Liver (tissue), 10 donors: ENCODE measurements at places on chromosomes 16 and 17. TPM values are rescaled to one million over a fixed set of nuclear protein-coding genes. Genes with fewer than 3 reads are reported as not detected.

- no peak overlapping the region for H3K4me3 ChIP-seq
- DNase-seq: no peak
- H3K4me1 ChIP-seq: peaks cover 17% of the 10 kb centered on the region
- no peak overlapping the region for H3K27ac ChIP-seq
- no peaks in the 10 kb centered on the region for H3K27me3 ChIP-seq
Observed at GRCh38 chr17:82559566-82560251, 40.2 kb downstream of the FOXK2 start.

- no peak overlapping the region for H3K27ac ChIP-seq
- no peak overlapping the region for H3K4me3 ChIP-seq
- no peaks in the 10 kb centered on the region for H3K36me3 ChIP-seq
- DNase-seq: no peak
- no peaks in the 10 kb centered on the region for H3K4me1 ChIP-seq
- no peaks in the 10 kb centered on the region for H3K27me3 ChIP-seq
Observed at GRCh38 chr16:1102333-1102700, 6.3 kb upstream of the C1QTNF8 start.

GRCh38 chr16:12059216-12059769, 82.8 kb downstream of the SNX29 start:
- no peak for DNase-seq
- H3K27me3 ChIP-seq: no peaks in the 10 kb centered on the region
- no peak overlapping the region for H3K27ac ChIP-seq
- no peaks in the 10 kb centered on the region for H3K36me3 ChIP-seq
- peaks cover 16% of the 10 kb centered on the region for H3K4me1 ChIP-seq

DNA sequence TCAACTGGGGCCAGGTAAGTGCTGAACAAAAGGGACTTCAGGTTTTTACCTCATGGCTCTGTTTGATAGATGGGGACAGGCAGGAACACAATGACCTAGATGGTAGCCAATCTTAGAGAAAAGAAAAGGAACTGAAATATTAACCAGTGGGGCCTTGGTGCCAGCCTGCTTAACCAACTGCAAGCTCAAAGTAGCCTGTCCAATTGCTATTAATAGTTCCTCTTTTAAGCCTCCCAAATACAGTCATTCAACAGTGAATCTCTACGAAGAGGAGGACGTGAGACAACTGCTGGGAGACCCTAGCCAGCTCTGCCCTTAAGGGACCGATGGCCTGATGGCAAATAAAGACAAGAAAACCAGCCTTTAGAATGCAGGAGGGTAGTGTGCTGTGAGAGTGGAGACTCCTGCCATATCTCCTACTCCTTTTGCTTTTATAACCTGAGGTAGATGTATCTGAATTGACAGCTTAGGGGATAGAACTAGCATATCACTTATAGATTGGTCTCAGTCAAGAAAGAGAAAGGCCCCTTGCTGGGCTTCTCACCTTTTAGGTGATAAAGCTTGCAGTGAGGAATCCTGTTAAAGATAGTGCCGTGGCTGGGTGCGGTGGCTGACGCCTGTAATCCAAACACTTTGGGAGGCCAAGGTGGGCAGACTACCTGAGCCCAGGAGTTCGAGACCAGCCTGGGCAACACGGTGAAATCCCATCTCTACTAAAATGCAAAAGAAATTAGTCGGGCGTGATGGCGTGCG, 28.3 kb downstream of the ARSG start:
- no peaks in the 10 kb centered on the region for H3K36me3 ChIP-seq
- no peak overlapping the region for H3K27ac ChIP-seq
- no peaks in the 10 kb centered on the region for H3K4me1 ChIP-seq
- no peak overlapping the region for H3K4me3 ChIP-seq
- DNase-seq: no peak
- no peaks in the 10 kb centered on the region for H3K27me3 ChIP-seq

DNA sequence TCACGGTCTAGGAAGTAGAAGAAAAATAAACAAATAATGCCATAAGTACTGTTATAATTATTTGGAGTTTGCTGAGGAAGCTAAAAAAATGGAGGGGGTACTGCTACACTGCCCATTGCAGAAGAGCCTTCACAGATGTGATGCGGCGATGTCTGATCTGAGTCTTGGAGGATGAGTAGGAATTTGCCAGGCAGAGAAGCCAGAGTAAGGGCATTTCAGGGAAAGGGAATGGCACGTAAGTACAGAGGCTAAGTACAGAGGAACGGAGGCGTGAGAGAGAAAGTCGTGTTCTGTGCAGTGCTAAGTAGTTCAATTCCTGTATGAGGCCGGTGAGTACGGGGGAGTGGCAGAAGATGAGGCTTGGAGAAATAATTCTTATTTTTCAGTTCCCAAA, 741 bp upstream of the GRB2 start:
- DNase-seq: no peak
- peaks cover 8% of the 10 kb centered on the region for H3K4me1 ChIP-seq
- H3K4me3 ChIP-seq: peak overlapping the region; percentile 24

TAC4 gene
- total RNA-seq: not detected

GRCh38 chr16:31135535-31136286, at the start of gene PRSS8:
Gene PRSS8, minus strand, starts transcription at chr16:31135727. Its CDS starts 229 bp downstream, at chr16:31135498.
- H3K27ac ChIP-seq: peak within 1 kb of the TSS; percentile 74
- H3K27me3 ChIP-seq: no peaks in the 10 kb centered on the region
- DNase-seq: peak; percentile 62
- H3K36me3 ChIP-seq: peaks cover 17% of the 10 kb centered on the region
- peak within 1 kb of the TSS; percentile 62 for H3K4me3 ChIP-seq

GRCh38 chr17:27956601-27957445, 63.7 kb upstream of the LYRM9 start:
- H3K4me1 ChIP-seq: no peaks in the 10 kb centered on the region
- no peaks in the 10 kb centered on the region for H3K36me3 ChIP-seq
- H3K27ac ChIP-seq: no peak overlapping the region
- H3K27me3 ChIP-seq: no peaks in the 10 kb centered on the region

DNA sequence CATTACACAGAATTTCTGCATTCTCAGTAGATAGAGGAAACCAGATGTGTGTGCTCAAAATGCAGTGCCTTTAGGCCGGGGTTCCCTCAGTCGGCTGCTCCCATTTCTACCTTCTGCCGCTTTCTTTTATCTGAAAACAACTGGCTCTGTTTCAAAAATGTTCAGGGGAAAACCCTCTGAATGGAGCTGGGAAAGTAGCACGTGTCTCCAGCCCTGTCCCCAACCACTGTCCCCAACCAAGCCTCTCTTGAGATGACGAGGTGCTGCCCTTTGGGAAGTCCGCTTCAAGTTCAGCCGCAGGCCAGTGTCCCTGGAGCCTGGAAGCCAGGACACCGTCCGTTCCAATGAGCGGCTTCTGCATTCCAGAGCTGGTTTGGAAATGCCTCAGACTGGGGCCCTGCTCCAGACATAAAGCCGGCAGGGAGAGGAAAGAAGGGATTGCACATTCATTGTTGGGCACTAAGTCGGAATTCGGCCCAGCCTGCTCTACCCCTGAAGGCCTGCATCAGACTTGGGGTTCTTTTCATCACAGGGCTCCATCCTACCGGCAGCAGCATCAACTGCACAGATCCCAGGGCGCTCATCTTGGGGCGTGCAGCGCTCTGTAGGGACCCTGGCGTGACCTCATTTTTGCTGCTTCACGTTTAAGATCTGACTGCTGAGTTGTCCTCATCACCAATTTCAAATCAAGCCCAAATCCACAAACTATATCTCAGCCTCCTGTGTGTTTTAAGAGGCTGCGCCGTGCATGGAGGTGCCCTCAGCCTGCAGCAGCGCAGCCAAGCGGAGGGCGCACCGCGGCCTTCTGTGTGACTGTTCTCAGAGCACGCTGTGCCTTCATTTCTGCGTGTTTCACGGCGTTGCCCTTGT, 111.3 kb downstream of the BANP start:
- no peaks in the 10 kb centered on the region for H3K4me1 ChIP-seq
- peaks cover 31% of the 10 kb centered on the region for H3K36me3 ChIP-seq
- H3K4me3 ChIP-seq: no peak overlapping the region
- H3K27me3 ChIP-seq: no peaks in the 10 kb centered on the region
- H3K27ac ChIP-seq: no peak overlapping the region

NPIPB6 gene
- 0.75 TPM for total RNA-seq
